ENCODE measurements at places on chromosomes 12 and 14.
A peak's percentile ranks its signal among the peaks of the same experiment; 100 is the strongest.

GRCh38 chr12:15014708-15015107 lies 41.9 kb downstream of the PDE6H start:
- no peak for DNase-seq

- no peak for DNase-seq
These were observed 155.1 kb downstream of the BTG1 start for GRCh38 chr12:91990525-91990924.

DNA sequence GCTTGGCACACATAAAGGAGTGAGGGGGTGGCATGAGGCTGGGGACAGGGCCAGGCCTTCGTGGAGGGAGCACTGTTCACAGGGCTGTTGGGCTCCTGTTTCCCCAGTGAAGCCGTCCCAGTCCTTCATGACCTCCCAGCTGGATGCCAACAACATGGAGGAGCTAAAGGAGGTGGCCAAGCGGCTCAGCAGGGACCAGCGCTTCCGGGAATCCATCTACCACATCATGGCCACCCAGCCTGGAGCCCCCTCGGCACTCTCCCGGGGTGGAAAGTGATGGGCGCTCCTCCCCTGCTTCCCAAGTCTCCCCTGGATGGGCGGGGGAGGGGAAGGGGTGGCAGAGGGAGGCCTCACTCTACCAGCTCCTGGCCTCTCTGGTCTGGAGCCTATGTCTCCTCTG lies 43.6 kb downstream of the PLEKHD1 start:
- no peak for DNase-seq

DNA sequence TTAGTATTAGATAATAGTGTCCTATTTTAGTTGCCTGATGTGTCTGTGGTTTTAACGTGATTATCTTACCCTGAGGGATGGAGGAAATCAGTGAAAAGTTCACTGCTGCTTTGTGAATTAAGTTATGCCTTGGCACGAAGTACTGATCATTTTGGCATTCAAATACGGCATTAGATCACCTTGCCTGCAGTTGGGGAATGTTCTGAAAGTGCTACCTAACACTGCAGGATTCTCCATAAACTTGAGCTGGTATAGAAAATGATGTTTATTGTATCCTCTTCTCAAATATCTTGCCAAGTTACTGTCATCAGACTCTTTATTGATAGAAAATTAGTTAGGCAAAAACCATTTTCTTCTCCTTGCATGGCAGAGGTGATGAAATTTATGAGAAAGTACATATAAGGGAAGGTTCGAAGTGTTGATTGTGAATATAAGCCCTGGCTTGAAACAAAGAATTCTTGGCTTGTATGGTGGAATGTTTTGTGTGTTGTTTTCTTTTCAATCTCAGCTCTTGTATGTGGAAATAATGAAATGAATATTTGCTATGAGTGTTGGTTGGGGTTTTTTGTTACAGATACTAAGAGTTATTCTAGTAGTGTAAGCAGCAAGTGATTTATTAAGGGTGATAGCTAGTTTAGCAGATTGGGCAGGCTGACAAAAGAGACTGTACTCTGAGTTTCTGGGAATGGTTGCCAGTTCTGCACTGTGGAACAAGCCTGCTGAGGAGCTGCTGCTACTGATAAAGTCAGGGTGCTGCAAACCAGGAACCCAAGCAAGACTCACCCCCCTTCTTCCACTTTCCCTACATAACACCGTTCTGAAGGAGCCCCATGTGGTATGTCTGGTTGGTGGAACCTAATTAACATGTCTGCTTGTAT lies 448.3 kb downstream of the PCNX1 start:
- DNase-seq = no peak

DNA sequence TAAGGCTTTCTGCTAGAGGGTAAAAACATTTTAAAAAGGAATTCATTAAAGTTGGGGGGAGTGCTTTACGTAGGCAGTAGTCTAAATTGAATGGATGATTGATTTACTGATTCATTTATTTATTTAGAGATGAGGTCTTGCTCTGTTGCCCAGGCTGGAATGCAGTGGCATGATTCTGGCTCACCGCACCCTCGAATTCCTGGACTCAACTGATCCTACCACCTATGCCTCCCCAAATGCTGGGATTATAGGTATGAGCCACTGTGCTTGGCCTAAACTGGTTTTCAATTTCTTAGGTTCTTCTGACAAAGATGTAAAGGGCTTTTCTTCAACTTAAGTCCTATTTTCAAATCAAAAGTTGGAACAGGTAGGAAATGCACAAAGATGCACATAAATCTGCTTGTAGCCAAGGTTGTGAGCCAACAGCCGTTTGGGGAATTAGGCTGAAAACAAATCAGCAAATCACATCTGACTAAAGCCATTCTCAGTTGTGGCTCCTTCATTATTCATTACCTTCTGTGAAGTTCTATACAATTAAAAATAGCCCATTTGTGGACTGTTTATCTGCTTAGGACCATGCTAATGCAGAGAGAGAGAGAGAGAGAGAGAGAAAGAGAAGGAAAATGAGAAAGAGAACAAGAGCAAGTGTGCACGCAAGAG lies 218.0 kb downstream of the PPM1H start:
- DNase-seq = no peak

GRCh38 chr14:33786091-33786825 lies 164.6 kb downstream of the EGLN3 start:
- DNase-seq = no peak

DNA sequence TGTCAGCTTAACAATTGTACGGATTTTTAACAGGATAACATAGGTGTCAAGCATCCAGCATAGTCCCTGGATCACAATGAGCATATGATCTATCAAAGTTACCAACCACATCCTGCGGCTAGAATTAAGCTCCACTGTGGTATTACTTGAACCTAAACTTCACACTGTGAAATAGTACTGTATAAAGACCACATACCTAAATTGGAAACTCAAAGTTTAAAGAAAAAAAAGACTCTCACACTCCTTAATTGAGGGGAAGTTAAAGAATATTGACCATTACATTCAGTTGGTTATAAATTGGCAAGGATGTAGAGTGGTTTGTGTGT lies 133.0 kb upstream of the PZP start:
- DNase-seq = no peak

DNA sequence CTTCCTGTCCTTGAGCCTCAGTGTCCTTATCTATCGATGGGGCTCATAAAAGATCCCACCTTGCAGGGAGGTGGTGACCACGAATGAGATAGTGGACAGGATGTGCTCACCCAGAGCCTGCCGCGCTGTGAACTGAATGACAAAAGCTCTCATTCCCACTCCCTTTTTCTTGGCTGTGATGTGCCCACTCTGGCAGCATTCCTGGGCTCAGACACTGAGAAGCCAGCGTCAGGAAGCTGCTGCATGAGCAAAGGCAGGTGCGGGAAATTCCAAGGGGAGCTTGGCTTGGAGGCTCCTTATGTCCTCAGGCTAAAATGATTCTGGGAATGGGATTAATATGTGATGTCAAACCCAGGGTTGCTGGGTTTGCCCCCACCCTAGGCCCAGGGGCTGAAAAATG lies 61.6 kb downstream of the EFCAB11 start:
- no peak for DNase-seq

DNA sequence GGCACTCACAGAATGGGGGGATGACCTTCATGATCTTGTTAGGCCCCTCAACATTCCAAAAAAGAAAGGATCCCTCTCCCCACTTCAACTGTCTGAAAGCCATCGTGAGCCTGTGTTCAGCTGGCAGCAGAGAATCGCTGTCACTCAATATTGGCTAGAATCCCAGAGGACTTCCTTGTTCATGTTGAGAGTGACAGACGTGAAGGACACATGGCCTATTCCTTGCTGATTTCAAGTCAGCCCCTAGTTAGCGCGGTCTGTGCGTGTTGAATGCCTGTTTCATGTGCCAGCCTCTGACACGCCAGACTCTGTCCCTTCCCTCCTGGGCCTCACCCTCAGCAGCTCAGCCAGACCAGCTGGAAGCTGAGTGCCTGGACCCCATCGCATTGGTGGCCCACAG lies 43.1 kb downstream of the DNAH10 start:
- no peak for DNase-seq

GRCh38 chr12:47085815-47086252 lies 6.1 kb upstream of the AMIGO2 start:
- DNase-seq = no peak

DNA sequence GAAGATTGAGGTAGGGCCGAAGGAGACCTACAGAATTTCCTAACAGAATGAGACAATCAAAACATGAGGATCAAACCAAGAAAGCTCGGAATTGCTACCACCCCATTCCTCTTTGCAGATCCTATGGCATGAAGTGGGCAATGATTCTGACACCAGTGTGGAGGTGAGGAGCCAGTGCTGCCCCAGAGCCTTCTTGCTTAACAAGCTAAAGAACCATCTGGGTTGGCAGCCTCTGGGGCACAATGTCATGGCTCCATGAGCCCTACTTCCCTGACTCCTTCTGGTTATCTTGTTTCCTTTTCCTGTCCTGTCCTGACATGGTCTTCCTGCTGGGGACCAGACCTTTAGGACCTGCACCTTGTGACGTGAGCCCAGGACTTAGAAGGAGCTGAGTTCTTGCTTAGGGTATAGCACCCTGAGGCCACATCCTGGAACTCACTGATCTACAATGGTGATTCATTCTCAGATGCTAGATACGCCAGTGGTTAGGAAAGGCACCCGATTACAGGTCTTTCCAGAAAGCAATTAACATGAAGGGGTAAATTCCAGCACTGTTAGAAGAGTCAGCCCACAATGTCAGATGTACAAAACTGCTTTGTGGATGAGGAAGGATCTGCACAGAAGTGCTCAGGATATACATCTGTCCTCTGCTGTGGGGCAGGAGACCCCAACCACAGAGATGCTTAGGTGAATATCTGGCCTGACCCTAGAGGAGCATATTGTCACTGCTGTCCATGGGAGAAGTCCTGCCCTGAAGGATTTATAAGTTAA lies 324.2 kb downstream of the ZFP36L1 start:
- DNase-seq = peak; percentile 3

DNA sequence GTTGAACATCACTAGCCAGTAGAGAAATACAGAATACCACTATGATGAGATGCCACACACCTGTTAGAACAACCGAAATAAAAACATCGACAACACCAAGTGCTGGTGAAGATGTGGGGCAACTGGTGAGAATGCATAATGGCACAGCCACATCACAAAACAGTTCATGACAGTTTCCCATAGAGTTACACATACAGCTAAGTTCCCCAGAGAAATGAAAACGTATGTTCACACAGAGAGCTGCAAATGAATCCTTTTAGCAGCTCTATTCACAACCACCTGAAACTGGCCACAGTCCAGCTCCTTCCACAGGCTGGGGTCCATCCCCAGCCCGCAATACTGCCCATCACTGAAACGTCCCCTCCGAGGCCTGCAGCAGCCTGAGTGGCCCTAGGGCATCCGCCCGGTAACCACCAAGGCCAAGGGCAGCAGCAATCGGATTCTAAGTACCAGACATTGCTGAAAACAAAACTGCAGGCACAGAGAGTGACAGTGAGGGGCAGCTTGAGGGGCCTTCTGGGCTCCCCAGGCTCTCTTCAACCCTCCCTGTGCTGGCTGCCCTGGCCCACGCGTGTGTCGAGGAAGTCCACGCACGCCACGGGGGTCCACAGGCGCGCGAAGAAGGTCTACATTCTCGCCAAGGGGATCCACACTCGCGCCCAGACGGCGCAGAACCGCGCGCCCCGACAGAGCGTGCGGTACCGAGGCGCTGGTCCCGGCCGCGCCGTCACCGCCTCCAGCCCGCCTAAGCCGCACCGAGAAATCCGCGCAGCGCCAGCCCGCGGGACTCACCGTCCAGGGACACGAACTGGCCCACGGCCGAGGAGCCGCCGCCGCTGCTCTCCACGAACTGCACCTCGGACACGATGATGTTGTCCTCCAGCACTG lies 903 bp downstream of the BRF1 start:
- no peak for DNase-seq

DNA sequence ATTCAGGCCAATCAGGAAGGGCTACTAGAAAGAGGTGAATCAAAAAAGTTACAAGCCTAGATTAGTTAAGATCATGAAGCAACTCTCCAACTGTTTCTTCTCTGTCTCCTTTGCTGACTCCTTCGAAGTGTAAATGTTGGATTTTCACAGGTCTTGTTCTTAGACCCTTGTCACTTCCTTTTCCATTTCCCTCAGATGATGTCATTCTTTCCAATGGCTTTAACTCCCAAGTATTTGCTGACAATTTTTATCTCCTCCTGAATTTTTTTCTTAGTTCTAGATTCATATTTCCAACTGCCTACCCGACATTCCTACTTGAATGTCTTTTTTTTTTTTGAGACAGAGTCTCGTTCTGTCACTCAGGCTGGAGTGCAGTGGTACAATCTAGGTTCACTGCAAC lies 10.8 kb downstream of the GAS2L3 start:
- no peak for DNase-seq

GRCh38 chr12:55974308-55974730 lies 441 bp downstream of the RAB5B start:
- DNase-seq = peak; percentile 16

DNA sequence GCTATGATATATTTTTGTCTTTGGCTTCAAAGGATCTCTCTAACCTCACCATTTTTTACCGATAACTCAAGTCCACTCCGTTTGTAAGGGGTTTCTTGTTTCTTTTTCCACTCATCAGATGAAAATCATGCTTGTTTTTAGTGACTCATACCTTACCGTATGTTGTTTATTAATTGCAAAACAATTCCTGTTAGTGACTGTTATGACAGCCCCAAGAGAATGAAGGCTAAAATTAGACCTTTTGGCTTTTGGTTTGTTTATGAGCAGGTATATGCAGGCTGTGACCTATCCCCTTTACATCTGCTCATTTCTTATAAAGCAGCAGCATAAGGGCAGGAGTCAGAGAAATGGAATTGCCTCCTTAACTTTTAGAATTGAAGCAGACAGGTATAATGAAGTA lies 319.8 kb downstream of the CEP128 start:
- DNase-seq = no peak

GRCh38 chr12:129036135-129036534 lies 182.9 kb downstream of the GLT1D1 start:
- no peak for DNase-seq

DNA sequence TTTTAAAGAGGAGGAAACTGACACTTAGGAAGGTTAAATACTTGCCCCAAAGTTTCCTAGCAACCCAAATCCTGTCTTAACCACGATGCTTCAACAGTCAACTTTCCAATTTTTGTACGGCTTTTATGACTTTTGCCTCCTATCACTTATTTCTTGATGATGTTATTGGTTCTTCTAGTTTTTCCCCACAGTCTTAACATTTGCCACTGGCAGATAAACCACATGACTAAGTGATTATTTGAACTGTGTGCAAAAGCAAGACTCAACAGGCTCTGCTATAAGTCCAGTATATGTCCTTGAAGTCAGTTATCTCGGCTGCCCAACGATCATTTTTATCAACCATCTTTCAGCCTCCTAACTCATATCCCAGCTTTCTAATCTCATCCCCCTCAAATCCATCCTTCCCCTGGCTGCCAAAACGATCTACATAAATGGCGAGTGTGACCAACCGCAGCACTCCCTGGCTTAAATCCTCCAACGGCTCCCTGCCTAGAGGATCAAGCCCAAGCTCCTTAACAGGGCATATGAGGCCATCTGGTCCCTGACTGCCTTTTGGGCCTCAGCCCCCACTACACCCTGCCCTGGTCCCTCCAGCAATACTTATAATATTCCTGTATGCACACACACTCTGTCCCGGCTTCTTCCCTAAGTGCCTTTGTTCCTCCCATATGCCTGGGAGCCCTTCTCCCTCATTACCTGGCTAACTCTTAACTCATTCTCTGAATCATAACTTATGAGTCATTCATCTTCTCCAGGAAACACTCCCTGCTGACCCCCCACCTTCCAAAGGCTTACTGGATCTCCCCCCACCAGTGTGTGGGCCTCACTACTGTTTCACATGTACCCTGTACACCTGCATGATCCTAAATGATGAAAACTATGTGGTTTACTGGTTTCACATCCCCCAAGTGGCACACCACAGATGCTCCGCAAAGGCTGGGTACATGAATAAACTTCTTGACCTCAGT lies 8.8 kb downstream of the VPS37B start:
- no peak for DNase-seq

Data from activated T-helper 9 cell treated with anti-CD3 and anti-CD28 coated beads, Interleukin-2, amount 50 U/mL, for 16 hours (primary cell).